ENCODE measurements at places on chromosomes 16 and 17.

- no peak for DNase-seq
These were observed 21.6 kb downstream of the PIP4K2B start for GRCh38 chr17:38777641-38778250.

GRCh38 chr17:39462631-39463375 lies 1.5 kb downstream of the CDK12 start:
- no peak for DNase-seq

GRCh38 chr16:50381679-50382440 lies 13.1 kb upstream of the BRD7 start:
- DNase-seq: no peak

DNA sequence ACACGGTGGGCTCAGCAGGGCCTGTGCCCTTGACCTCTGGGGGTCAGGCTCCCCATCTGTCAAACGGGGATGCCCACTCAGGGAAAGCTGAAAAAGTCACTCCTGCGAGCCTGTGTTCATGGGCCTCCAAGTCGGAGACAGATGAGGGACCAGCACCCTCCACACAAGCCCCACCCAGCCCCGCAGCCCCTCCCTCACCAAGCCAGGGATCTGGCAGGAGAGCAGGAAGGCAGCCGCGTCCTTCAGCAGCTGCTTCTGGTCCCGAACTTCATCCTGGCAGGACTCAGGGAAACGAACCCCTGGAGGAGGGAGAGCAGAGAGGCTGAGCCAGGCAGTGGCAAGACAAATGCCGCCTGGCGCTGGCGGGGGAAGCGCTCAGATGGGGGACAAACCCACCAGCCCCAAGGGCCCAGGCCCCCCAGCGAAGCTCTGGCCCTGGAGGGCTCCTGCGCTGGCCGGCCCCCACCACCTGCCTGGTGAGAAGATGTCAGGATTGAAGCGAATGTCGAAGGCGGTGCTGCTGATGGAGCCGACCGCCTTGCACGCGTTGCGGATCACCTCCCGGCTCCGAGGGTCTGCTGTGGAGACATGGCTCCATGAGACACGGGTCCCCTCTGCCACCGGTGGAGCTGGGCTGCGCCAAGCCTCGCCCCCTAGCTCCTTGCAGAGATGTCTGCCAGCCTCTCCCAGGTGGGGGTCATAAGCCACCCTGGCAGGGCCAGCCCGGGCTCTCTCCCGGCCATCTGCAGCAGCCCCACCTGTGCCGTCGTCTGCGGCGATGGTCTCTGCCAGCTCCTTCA lies 15.4 kb downstream of the CLUH start:
- no peak for DNase-seq

DNA sequence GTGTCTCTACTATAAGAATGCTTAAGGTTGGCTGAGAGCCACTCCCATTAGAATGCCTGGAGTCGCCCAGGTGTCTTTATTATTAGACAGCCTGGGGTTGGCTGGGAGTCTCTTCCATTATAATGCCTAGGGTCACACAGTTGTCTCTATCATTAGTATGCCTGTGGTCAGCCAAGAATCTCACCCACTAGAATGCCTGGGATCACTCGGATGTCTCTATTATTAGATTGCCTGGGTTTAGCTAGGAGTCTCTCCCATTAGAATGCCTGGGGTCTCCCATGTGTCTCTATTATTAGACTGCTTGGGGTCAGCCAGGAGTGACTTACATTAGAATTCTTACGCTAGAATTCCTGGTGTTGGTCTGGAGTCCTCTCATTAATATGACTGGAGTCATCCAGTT lies 2255.3 kb downstream of the TP53TG3F start:
- DNase-seq: no peak

- no peak for DNase-seq
These were observed 133.0 kb upstream of the GSE1 start for GRCh38 chr16:85479972-85480726.

DNA sequence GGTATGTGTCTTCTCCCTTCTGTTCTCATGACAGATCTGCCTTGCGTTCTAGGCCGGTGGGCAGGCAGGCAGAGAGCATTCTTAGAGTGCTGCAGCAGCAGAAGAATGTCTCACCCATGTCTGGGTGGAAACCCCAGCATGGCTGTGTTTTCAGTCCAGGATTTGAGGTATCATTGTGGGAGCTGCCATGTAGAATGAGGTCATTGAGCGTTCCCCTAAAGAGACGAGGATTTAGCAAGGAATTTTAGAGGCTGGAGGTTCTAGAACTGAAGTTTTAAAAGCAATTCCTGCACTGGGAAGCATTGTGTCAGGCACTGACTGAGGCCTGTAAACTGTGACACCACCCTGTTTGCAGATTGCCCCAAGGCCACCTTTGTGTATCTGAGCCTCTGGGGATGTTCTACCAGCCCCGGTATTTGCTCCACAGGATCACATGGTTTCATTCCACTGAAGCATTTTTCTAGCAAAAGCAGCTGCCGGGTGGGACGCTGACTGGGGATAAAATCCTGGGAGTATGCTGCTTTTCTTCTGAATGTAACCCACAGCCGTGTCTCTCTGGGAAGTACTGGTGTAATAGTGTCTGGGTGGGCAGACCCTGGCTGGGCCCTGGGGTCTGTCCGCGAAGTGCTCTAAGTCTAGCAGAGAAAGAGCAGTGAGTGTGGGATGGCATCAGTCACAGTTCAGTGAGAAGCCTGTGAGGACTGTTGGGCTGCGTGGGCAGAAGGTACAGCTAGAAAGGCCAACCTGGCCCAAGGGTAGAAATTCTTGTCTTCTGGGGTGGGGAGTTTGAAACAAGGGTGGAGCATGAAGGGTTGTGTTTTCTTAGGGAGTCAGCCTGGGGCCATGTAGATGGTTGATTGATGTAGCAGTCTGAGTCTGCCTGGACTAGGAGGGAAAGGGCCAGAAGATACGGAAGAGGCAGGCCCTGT lies 30.2 kb downstream of the PLCD3 start:
- DNase-seq: no peak

- DNase-seq: no peak
These were observed 43.8 kb downstream of the ZNRF1 start for GRCh38 chr16:75042426-75043174.

- no peak for DNase-seq
These were observed 32.5 kb downstream of the HOXB1 start for GRCh38 chr17:48498164-48498850.

DNA sequence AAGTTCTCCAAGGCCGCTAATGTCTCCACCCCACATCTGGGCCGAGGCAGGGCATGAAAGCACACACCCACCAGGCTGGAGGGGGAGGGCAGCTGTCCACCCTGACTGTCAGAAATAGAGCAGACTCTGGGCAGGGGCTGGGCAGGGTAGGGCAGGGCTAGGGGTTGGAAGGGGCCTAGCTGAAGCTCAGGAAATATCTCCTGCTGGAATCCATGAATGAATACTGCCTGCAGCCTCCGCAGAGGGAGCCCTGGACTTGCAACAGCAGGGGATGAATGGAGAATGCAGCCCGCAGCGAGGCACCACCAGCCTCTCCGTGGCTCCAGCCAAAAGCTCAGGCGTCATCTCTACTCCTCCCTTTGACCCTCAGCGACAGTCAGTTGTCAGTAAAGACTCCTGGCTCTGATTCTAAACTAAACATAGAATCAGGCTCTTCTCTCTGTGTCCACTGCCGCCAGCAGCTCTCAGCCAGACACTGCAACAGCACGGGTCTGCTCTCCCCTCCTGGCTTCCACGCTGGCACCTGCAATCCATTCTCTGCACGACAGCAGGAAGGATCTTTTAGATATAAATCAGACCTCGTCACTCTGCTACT lies 23.9 kb upstream of the NGFR start:
- DNase-seq: no peak

GRCh38 chr16:61261315-61261714 lies 774.9 kb downstream of the CDH8 start:
- DNase-seq: no peak

- no peak for DNase-seq
These were observed 138.7 kb downstream of the ANKFN1 start for GRCh38 chr17:56292010-56292409.

DNA sequence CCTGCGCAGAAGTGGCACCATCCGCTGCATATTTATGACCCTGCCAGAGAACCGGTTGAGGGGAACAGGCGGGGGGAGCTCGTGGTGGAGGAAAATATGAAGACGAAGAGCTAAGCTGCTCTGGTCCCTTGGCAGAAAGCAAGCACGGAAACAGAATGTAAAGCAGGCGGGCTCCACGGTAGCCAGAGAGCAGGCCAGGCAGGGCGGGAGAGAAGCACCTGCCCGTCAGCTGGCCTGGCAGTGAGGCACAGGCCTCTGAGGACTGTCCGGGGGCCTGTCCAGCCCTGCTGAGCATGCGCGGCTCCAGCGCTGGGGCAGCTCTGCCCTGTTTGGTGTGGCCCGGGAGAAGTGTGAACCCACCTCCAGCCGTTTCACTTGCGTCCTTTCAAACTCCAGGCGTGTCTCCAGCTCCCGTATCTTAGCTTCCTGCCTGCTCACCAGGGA lies 46.7 kb downstream of the PIPOX start:
- DNase-seq: no peak

DNA sequence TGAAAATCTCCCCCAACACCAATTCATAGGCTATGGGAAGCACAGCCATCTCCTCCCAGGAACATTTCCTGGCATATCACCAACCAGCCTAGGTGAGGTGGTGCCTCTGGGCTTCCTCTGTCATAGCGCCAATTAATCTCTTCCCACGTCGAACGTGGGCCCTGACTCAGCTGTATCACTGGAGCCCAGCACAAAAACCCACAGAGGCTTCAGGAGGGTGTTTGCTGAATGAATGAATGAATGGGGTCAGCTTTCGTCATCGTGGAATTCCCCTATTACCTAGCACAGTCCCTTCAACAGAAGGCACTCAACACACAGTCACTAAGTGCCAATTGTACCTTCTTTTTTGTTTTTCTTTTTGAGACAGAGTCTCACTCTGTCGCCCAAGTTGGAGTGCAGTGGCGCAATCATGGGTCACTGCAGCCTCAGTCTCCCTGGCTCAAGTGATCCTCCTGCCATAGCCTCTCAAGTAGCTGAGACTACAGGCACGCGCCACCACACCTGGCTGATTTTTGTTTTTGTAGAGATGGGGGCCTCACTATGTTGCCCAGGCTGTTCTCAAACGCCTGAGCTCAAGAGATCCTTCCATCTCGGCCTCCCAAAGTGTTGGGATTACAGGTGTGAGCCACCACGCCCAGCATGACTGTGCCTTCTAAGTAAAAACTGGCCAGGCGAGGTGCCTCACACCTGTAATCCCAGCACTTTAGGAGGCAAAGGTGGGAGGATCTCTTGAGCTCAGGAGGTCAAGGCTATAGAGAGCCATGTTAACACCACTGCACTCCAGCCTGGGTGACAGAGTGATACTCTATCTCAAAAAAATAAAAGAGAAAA lies 4.1 kb downstream of the ZNF688 start:
- DNase-seq: peak; percentile 91

DNA sequence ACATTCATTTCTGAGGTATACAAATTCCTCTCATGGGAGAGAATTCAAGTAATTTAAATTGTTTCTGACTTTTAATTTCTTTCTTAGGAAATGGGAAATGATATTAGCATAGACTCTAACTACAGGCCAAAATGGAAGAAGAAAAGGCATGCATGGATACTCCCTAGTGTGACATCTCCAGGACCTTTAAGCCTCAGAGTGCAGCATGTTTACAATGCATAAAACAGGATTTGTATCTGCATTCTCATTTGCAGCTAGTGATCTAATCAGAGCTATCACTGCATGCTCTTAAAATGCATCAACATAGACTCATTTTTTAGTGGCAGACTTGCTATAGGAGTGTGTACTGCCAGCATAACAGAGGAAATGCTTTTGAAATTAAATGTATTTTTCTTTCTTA lies 224.6 kb upstream of the GOT2 start:
- DNase-seq: no peak

GRCh38 chr16:12150600-12150999 lies 174.1 kb downstream of the SNX29 start:
- no peak for DNase-seq

DNA sequence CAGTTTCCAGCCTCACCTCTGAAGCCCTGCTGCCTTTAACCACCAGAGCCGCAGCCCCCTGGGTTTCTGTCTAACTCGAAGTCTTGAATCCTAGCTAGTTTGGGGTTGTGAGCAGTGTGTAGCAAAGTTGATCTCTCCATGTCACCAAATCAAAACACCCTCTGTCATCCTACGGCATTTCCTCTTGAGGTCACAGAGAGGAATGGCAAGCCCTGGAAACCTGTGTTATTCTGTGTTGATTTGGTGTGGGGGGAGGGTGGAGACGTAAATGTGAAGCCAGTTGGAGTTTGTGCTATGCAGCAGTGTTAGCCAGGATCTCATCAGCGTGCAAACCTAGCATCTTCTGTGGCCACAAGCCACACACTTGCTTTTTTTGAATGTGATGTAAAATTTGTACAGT lies 5.1 kb upstream of the LGALS9 start:
- DNase-seq: no peak
